ENCODE measurements at places on chromosomes 1 and 21. TPM values are rescaled to one million over a fixed set of nuclear protein-coding genes. Genes with fewer than 3 reads are reported as not detected.

DNA sequence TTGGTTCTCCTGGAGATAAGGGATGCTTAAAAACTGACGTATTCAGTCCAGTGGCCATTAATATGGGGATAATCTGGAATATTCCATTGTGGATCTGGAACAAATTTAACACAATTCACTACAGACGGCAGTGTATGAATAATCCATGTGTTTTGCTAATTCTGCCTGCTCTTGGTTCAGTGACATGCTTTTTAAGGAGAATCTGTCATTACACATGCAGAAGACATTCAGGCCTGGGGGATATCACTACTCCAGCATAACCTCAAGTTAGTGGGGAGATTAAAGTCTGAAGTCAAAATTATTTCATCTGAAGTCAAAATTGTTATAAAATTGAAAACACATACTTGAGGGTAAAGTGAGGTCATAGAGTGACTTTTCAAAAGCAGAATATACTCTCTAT lies 789.3 kb downstream of the USP25 start:
- no peak overlapping the region for H3K4me3 ChIP-seq
- no peaks in the 10 kb centered on the region for H3K36me3 ChIP-seq
- H3K27ac ChIP-seq: no peak overlapping the region
- DNase-seq: no peak
- H3K4me1 ChIP-seq: no peaks in the 10 kb centered on the region

- H3K4me1 ChIP-seq: peaks cover 14% of the 10 kb centered on the region
- H3K27ac ChIP-seq: no peak overlapping the region
- H3K27me3 ChIP-seq: no peaks in the 10 kb centered on the region
- peaks cover 9% of the 10 kb centered on the region for H3K36me3 ChIP-seq
Observed at GRCh38 chr1:52060822-52061221, 4.7 kb downstream of the BTF3L4 start.

GRCh38 chr1:162663589-162664106 lies 31.4 kb downstream of the DDR2 start:
- H3K4me1 ChIP-seq: peaks cover 8% of the 10 kb centered on the region
- peak; percentile 42 for DNase-seq
- no peak overlapping the region for H3K27ac ChIP-seq
- no peak overlapping the region for H3K4me3 ChIP-seq

DNA sequence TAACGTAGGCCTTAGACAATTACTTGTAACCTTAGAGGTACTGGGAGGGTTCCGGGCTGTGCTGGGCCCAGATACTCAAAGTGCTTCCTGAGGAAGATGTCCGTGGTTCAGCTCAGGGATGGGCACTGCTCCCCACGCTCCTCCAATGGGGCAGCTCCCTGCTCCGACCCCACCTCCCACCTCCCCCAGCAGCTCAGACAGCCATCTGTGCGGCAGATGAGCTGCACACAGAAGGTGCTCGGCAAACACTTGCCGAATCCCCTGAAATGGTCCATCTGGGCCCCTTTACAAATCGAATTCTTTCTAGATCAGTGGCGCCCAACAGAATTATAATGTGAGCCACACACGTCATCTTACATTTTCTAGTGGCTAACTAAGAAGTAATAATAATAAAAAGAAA lies 242.4 kb upstream of the RAB4A start:
- no peak overlapping the region for H3K27ac ChIP-seq
- H3K4me3 ChIP-seq: no peak overlapping the region
- no peaks in the 10 kb centered on the region for H3K36me3 ChIP-seq
- H3K27me3 ChIP-seq: no peaks in the 10 kb centered on the region
- peaks cover 26% of the 10 kb centered on the region for H3K4me1 ChIP-seq
- no peak for DNase-seq

GRCh38 chr1:58765441-58765840 lies 18.4 kb downstream of the JUN start:
- no peak overlapping the region for H3K4me3 ChIP-seq
- peak overlapping the region; percentile 16 for H3K27ac ChIP-seq
- H3K27me3 ChIP-seq: no peaks in the 10 kb centered on the region
- no peak for DNase-seq
- H3K4me1 ChIP-seq: peaks cover 45% of the 10 kb centered on the region

- H3K36me3 ChIP-seq: peaks cover 8% of the 10 kb centered on the region
- no peak overlapping the region for H3K27ac ChIP-seq
Observed at GRCh38 chr1:246907472-246907871, 24.3 kb downstream of the AHCTF1 start.

DNA sequence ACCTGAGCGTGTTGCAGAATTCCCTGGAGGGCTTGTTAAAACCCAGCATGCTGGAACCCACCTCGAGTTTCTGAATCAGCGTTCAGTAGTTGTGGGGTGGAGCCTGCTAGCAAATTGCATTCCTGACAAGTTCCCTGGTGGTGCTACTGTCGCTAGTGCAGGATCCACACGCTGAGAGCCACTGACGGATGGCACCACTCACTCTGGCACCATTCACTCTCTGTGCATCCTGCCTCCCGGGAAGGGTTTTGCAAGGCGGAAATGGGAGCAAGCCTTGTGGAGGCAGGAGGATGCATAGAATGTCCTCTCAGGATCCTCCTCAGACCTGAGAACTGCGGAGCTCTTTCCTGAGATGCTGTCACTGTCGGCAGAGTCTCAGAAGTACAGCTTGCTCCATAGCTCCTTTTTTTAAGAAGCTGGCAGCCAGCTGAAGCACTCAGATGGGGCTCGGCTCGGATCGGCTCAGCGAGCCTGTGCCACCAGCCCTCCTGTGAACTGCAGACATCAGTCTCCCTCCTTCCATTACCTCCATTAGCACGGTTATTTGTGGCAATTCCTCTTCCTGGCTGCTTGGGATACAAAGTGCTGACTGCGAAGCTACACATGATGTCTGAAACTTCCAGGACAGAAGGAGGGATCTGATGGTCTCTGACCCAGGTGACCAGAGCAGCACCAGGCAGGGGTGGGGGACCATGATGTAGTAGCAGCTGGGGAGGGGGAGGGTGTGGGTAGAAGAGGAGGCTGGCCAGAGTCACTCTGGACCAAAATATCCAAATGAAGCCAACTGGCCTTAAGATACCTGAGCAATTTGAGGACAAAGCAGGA lies 89.6 kb downstream of the C1orf94 start:
- H3K4me3 ChIP-seq: no peak overlapping the region
- DNase-seq: no peak
- no peaks in the 10 kb centered on the region for H3K36me3 ChIP-seq
- no peaks in the 10 kb centered on the region for H3K4me1 ChIP-seq
- H3K27me3 ChIP-seq: no peaks in the 10 kb centered on the region
- no peak overlapping the region for H3K27ac ChIP-seq

Gene PLEKHA6
- total RNA-seq: 11.5 TPM

Gene GIPC2
- total RNA-seq: 9.6 TPM
